OCI-LY7 (cell line): ENCODE measurements at places on chromosomes 6 and 20.
A peak's percentile ranks its signal among the peaks of the same experiment; 100 is the strongest.

DNA sequence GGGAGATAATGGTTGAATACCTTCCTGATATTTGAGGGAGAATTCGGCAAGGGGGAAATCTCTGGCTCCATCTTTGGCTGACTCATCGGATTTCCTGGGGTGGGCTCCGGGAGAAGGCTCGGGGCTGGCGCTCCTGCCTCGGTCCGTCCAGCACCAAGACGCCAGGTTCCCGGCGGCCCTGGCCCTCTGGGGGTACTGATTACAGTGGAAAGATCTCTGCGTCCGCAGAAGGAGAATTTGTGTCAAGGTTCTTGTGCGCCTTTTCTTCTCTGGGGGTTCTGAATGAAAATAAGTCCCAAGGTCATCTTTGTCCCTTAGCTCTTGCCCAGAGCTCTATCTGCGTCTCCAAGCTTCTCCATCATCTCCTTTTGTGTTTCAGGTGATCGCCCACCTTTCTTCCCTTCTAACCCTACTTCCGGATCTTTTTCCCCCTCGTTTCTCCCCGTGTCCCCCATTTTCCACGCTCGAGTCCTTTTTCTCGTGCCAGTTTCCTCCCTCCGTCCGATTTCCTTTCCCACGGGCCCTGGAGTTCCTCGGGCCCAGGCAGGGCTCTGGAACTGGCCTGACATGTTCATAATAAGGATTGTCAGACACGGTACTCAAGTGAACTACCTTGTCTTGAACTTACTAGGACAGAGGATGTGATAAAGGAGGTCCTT is 11.6 kb downstream of the NRN1 start:
- DNase-seq = no peak

DNA sequence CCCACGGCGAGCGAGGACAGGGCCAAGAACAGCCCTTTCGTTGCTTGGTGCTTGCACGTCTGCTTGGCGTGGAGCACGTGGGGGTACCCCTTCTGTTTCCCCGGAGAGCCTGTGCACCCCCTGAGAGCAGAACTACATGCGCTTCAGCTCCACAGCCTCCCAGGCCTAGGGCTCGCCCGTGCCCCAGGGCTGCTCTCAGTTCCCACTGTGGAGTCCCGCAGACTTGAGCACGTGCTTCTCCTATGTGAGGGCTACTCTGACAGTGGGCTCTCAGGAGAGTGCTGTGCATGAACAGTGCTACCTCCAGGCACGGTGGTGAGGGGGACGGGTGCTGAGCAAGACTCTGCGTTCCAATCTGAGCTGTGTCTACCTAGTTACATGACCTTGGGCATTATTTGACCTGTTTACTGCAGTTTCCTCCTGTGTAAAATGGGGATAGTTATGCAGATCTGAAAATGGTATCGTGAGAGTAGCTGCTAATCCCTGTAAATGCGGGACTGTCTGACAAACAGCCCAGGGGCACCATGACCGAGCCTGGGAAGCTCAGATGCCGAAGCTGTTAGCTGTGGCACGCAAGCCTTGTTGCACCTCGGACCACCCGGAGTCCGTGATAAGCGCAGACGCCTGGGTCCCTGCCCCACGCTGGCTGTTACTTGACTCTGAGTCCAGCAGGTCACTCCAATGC is 82.4 kb downstream of the IRF4 start:
- DNase-seq = no peak

GRCh38 chr20:34299556-34300255 is 3.4 kb downstream of the AHCY start:
- no peak for DNase-seq

DNA sequence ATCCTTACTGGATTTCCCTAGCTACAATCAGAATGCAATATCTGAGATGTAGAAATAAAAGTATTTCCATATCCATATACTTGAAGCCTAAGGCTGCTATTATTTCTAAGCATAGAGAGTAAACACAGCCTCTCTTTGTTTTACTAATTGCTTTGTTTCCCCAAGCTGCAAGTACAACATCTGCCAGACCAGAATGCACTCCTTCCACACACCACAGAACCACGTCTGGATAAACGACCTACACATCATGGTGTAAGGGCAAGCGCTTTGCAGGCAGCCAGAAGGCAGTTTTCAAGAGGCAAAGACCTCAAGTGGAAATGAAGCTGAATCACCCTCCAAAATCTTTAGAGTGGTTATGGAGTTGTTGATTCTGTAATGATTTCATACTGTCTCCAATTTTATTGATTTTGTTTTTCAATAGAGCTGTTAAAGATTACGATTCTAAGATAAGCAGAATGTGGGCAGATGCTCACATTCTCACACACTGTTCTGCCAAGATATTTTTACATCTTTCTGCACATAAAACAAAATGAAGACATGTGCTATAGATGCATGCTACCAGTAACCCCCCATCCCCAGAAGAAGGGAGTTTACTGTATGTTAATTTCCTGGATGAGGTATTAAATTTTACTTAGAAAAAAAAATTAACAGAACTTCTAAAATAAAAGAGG is 88.8 kb downstream of the THEMIS start:
- DNase-seq = no peak

DNA sequence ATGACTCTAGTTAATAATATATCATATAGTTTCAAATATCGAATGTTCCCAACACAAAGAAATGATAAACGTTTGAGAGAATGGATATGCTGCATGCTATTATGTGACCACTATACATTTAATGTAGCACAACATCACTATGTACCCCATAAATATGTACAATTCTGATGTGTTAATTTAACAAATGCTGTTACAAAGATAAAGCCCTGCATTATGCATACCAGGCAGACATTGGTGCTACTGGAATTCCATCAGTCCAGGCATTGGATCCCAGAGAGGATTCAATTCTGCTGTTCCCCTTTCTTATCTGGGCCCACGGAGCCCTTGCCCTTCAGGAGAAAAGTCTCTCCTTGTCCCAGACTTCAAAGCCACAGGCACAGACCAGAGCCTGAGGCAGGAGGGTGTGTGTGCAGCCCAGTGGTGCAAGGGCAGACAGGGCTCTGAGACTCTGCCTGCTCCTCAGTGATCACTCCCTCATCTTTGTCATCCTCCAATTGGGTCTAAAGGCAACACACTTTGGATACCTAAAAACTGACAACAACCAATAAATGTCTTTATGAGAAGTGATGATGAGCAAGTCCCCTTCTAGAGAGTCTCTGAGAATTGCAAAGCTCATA is 45.2 kb downstream of the PSMG4 start:
- no peak for DNase-seq

- no peak for DNase-seq
Observed at GRCh38 chr6:45436544-45437438, 59.1 kb upstream of the SUPT3H start.

- no peak for DNase-seq
Observed at GRCh38 chr20:41618807-41619311, 682 bp upstream of the CHD6 start.

- DNase-seq = no peak
Observed at GRCh38 chr6:35359346-35359743, 17.0 kb downstream of the PPARD start.

GRCh38 chr20:30598460-30599230 is 658.8 kb upstream of the DEFB115 start:
- DNase-seq = no peak

DNA sequence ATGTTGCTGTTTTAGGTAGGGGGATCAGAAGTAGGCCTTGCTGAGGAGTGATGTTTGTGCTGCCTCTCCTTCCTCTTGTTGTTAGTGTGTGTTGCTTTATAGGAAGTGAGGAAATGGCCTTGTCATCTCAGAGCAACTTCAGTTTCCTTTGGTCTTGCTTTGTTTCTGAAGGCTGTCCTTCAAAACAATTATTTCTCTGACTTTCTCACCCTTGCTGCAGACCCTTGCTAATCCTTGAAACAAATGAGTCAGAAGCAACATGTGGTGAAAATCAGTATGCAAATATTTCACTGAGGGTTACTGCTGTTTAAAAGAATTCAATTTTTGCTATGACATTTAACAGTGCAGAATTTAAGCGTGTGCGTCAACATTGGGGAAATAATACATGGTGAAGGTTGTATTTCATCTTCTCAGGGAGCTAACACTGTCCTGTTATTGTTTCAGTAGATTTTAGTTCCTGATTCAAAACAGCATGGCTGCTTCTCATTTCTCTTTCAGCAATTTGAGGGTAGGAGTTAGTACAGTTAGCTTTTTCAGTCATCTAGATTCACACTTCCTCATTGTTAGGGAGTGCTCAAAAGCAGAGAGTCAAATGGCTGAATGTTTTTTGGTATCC is 13.8 kb downstream of the RNF144B start:
- DNase-seq = peak; percentile 42

GRCh38 chr6:15644904-15645303 is 17.9 kb downstream of the DTNBP1 start:
- no peak for DNase-seq

DNA sequence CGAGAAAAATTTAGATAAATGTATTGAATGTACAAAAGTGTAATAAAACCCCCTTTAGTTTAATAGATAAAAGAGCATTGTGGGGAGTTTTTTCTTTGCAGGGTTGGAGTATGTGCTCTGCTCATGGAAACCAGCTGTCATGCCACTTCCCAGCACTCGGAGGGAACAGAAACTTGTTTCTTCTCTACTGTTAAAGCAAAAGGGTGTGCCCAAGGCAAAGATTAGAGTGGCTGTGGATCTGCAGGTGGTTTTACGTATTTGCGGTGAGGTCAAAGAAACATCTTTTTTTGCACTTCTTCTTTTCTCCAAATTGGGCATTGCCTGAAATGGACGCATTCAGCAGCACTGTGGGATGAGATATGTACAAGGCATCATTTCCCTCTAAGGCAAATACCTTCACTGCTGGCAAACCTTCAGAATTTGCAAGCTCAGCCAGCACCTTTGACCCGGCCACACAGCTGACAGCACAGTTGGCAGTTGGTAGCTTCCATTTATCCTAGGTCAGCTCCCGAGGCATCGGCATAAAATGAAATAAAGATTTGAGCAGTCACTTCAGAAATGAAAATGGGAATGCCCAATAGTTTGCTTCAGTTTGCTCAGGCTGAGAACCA is 178.4 kb upstream of the EYA4 start:
- DNase-seq = no peak
